Activated naive CD8-positive, alpha-beta T cell treated with anti-CD3 and anti-CD28 coated beads for 36 hours (primary cell): ENCODE measurements at places on chromosomes 4 and X. TPM values are rescaled to one million over a fixed set of nuclear protein-coding genes. Genes with fewer than 3 reads are reported as not detected.
A peak's percentile ranks its signal among the peaks of the same experiment; 100 is the strongest.

- DNase-seq, result no peak
These were observed 6.6 kb downstream of the KLHL15 start for GRCh38 chrX:24020306-24020876.

DNA sequence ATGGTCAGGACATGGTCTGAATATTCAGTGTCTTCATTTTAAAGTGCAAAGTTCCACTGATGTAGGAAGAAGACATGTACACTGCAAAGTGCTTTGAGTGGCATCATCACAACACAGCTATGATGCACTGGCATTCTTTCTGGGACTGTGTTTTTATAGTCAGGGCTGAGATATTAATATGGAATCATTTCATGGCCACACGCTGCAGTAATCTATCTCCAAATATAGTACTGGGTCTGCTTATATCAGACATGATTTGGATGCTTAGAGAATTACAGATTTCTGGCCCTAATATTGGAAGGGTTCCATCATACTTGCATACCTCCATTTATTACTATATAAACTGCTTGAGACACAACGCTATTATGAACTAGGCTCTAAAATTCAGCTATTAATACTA, 1170.9 kb downstream of the NLGN4X start:
- DNase-seq, result no peak

DNA sequence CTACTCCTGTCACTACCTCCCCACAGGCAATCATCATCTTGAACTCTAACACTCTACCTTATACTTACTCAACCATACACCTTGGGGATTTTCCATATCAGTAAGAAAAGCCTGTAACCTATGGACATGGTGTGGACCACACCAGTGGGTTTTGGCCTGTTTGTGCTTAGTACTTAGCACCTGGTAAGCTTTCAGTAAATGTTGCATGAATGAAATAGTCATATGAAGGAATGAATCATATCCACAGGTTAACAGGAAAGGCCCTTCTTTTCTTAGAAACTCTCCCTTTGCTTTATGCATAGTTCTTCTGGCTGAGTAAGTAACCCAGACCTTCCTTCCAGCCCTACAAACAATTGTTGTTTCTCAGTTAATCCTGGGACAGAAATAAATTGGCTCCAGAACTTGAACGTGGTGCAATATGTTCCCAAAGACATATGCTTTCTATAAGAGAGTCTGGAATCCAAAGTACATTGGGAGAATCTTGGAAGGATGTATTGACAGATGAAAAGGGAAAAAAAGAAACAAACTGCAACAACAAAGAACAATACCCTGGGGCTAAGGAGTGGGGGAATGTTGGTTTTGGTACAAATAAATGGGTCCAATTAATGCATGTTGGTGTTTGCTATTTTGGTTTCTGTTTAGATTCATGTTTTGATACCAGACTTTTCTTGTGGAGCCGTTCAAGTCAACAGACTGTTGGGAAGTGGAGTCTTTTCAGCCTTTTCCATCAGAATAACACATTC, 27.8 kb downstream of the RASL11B start:
- no peak for DNase-seq

DNA sequence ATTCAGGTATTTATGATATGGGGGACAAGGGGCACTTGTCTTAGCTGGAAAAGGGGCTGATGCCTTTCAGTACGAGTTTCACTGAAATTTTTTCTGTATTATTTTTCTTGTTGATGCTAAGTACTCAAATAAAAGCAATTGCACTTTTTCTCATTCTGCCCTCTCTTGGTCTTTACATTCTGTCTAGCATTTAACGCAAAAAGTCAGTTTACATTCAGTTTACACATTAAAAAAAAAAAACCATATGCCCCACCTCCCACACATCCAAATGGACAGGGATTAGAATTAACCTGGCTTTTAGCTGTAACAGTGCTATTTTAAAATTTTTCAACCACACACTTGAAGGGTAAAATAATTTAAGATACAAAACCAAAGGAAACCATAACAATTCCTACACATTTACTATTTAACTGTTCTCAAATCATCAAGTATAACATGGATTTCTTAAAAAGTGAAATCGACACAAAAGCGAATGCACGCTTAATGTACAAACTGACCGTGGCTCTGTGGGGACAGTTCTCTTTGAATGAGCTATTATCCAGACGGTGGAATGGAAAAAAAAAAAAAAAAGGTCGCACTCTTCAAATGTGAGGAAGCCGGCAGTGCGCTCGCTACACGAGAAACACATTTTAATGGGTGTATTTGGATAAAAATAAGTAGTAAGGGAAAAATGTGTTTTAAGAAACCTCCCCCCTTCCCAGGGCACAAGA, 1.4 kb downstream of the AMMECR1 start:
- DNase-seq, result no peak

The HDX gene
- total RNA-seq, result 1.4 TPM

DNA sequence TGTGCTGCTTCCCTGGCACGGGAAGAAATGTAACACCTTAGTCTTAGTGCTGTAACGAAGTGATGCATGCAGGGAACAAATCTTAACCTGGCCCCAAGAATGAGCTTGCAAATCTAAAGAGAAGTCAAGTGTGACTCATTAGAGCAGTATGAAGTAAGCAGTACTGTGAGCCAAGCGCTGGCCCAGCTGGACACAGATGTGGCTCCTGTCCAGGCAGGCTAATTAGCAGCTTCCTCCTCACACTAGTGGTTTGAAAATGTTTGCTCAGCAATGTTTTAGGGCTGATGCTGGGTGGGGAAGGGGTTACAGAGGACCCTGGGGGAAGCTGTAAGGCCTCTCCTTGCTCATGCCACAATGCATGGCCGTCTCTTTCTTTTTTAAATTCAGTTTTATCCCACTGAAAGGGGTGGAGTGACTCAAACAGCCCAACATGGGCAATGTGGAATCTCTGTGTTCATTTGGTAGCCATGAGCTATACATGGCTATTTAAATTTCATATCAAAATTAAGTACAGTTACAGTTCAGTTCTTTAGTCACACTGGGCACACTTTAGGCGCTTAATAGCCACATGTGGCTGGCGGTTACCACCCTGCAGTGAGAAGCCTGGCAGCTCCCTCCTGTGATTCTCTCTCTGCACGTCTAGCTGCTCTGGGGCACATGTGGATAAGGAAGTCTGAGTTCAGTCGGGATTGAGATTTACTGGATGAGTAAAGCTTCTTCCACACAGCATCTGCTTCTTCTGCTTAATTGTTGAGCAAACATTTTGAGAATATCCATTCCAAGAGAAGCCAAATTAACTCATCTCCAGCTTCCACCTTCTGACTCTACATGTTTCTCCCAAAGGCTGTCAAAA, 48.8 kb downstream of the MAP7D2 start:
- DNase-seq, result no peak

The SPANXN4 gene
- not detected for total RNA-seq

DNA sequence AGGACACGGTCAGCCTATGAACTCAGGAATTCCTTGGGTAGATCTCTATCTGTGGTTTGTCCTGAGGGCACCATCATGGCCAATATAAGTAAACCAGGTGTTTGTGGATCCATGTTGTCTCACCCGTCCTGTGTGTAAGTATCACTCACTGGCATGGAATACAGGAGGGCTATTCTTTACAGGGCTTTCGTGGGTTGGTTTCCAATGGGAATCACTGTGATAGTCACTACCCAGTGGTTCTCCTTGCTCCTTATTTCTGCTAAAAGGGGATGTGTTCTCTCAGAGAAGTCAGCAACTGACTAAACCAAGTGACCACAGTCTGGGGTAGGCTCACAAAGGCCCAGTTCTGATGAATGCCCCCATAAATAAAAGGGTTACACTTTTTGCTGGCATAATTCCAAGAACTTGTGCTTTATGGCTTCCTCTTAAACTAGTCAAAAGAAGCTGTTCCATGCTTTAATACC, 236.7 kb upstream of the JADE1 start:
- no peak for DNase-seq

DNA sequence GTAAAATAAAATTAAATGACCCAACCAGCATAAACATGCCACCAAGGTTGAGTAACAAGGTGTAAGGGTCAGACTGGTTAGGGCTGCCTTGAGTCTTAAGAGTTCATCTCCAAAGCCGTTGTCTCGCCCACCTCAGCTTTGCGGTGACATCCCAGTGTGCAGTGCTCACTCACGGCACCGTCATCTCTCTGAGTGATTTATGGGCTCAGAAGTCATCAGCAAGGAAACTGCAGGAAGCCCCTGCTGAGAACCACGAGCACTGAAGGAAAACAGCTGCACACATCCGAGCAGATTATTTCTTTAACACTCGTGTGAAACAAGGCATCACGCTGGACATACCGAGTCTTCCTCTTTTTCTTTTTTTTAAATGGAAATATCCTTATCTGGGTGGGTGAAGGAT, 411.1 kb downstream of the TRIML1 start:
- DNase-seq, result no peak

DNA sequence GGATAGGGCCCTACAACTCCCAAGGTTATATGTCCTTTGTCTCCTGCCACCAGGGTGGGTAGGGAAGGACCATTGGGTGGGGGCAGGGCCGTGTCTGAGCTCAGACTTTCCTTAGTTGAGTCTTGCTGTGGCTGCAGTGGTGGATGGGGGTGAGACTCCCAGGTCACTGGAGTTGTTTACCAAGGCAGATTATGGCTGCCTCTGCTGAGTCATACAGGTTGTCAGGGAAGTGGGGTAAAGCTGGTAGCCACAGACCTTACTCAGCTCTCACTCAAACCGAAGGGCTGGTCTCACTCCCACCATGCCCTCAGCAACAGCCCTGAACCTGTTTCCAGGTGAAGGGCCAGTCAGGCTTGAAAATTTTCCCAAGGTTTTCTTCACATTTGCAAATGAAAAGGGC, 58.8 kb upstream of the FAAH2 start:
- DNase-seq, result peak; percentile 2
